Ureter (tissue), 1 donor: ENCODE measurements at places on chromosomes 3 and 15. TPM values are rescaled to one million over a fixed set of nuclear protein-coding genes. Genes with fewer than 3 reads are reported as not detected.

DNA sequence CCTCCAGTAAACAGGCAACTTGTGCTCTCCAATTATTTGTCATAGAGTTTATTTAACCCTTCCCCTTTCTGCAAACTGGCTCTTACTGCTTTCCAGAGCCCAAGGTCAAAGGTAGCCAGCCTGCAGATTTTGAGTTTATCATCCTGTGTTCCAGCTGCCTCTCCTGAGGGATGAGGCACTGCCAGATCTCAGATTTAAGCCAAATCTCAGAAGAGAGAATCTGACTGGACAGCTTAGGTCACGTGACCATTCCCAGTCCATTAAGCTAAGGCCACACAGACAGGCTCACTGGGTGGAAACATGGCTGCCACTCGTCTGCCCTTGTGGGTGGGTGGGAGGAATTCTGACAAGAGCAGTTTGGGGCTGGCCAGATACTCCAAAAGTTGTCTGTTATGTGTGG is 8.6 kb upstream of the SIAH2 start:
- no peak for DNase-seq

DNA sequence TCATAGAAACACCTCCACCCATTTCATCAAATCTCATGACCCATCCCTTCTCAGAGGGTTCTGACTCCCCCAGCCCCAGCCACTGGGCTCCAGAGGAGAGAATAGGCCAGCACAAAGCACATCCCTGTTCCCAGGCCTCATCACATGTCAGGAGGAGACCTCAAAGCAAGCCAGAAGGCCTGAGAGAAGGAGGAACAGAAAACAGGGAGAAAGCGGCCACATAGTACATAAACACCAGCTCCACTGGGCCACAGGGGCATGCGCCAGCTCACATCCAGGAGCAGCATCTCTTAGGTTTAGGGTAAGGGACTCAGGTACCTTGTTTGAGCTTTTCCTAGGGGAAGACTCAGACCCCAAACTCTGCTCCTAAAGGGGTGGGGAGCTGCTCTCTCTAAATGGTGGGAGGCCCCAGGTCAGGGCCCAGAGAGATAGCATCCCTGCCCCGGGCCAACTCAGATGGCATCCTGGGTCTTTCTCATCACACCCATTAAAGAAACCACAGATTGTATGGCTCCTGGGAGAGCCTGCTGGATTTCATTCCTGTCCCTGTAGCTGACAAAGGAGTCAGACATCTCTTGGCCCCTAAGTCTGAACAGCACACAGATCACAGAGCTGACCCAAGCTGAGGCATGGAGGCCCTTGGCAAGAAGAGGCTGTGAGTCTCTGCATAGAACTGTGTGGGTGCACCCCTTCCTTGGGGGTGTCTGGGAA is 2.5 kb downstream of the SHF start:
- DNase-seq: no peak

DNA sequence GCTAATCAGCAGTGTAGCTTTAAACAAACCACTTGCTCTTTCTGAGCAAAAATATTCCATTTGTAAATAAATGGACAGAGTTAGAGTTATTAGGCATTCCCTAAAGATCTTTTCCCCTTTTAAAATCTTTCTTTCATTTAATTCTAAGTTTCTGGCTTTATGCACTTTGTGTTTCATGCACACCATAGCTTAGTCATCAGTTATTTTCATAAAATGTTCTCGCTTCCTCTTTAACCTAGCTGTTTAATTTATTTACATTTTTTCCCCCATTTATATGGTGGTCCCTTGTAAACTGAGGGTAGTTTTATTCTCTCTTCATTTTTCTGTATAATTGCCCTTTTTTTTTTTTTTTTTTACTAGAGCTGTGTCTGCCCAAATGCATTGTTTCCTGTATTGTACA is 315.0 kb upstream of the LRRFIP2 start:
- no peak for DNase-seq

- no peak for DNase-seq
Observed at GRCh38 chr3:101884776-101885175, 35.5 kb downstream of the NFKBIZ start.

- no peak for DNase-seq
Observed at GRCh38 chr3:45583021-45583851, 11.3 kb upstream of the LIMD1 start.

The AP3B2 gene
- total RNA-seq: 12.5 TPM

The SMAD3 gene
- total RNA-seq: 124 TPM

GRCh38 chr3:46576386-46576785 is 10.3 kb upstream of the LRRC2 start:
- no peak for DNase-seq
